Activated T-cell treated with anti-CD3 and anti-CD28 coated beads for 1 hour (primary cell): ENCODE measurements at places on chromosomes 13 and 19.
A peak's percentile ranks its signal among the peaks of the same experiment; 100 is the strongest.

GRCh38 chr13:95050800-95051615 is 250.2 kb downstream of the ABCC4 start:
- no peak for DNase-seq

DNA sequence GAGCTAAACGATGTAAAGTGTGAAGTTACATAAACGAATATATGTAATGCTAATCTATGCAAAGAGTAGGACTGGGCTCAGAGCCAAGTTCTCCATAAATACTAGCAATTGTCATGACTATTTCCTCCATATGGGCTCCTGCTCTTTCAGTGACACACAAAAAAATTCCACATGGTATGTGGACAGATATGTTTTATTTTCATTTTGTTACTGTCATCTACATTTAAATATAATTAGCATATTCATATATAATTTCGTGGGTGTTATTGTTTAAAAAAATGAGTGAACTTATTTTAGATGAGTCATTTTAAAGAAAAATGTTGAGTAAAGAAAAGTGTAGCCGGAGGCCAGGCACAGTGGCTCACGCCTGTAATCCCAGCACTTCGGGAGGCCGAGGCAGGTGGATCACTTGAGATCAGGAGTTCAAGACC is 5.0 kb upstream of the IGSF23 start:
- no peak for DNase-seq

DNA sequence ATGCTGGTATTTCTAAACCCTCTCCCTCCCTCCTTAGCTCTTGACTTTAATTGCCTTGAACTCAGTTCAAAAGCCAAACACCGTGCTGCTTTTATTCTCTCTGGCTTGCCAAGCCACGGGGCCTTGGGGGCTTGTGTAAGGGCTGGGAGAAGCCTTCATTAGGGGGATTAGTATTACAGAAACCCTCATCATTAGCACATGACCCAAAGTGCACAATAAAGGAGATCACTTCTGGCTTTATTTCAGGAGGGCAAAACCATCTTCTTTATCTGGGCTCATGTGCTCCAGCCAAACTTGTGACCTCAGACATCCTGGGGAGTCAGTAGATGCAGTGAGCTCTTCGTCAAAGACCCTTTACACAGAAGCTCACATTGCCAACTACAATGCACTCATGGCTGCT is at the start of gene DCT:
Gene DCT (minus strand): TSS at position 67 of the 400 bp plus-strand sequence. CDS start 427 bp downstream, outside the sequence.
- no peak for DNase-seq

DNA sequence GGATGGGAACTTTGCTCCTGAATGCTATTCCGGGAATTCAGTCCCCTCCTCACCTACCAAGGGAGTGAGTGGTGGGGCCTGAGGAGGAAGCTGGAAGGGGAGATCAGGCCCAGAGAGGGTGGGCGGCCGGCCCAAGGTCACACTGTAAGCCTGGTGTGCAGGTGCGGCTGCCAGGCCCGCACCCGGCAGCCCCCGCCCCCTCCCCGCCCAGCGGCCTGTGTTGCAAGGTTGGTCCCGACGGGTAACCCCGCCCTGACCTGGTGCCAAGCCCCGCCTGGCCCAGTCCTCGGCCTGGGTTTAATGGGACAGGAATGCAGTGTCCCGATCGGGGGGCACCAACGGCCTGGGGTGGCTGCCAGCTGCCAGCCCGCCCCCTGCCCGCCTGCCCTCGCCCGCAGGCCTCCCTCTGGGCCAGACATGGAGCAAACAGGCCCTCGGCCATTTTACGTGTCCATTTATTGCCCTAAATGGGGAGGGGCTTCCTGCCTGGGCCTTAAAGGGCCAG is 5.5 kb downstream of the ZBTB7A start:
- DNase-seq = no peak

DNA sequence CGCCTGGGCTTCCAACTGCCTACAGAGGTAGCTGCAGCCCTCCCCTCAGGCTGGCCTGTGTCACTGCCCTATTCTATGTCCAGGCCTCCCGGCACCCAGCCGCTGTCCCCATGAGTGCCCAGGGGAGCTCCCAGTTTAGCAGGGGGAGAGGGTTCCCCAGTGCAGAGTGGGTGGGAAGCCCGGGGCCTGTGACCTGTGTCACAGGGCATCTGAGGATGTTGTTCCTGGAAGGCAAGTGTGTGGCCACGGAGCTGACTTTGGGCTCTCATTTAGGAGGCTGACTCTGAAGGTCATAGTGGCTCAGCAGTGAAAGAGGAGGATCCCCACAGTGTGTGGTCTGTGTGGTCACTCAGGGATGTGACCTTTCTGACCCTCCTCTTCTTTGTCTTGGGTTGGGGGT is 25.1 kb downstream of the PPP1R37 start:
- DNase-seq = no peak

DNA sequence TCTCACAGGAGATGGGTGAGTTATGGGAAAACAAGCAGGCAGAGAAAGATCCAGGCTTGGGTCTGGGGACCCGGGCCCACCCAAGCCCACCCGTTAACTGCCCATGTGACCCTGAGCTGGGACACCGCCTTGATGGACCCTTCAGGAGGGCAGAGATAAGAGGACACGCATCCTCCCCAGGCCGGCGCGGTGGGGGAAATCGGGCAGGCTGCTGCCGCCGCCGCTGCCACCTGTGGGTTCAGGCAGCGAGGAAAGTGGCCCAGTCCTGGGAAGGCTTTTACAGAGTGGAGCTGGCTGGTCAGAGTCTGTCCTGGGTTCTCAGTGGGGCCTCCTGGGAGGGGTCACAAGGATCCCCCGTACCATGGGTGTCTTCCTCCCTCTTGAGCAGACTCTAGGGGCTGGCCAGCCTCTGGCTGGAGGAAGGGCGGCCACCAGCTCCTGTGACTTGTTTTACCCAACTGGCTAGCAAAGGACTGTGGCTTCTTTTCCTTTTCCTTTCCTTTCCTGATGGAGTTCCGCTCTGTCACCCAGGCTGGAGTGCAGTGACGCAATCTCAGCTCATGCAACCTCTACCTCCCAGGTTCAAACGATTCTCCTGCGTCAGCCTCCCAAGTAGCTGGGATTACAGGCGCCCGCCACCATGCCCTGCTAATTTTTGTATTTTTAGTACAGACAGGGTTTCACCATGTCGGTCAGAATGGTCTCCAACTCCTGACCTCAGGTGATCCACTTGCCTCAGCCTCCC is 155.4 kb downstream of the KDM4B start:
- DNase-seq = no peak

- no peak for DNase-seq
Measured at GRCh38 chr13:45231305-45231704, 30.5 kb upstream of the KCTD4 start.

- no peak for DNase-seq
Measured at GRCh38 chr19:56930647-56931535, 90.4 kb upstream of the PEG3 start.

- DNase-seq = no peak
Measured at GRCh38 chr19:43482193-43482592, 16.8 kb upstream of the LYPD3 start.

DNA sequence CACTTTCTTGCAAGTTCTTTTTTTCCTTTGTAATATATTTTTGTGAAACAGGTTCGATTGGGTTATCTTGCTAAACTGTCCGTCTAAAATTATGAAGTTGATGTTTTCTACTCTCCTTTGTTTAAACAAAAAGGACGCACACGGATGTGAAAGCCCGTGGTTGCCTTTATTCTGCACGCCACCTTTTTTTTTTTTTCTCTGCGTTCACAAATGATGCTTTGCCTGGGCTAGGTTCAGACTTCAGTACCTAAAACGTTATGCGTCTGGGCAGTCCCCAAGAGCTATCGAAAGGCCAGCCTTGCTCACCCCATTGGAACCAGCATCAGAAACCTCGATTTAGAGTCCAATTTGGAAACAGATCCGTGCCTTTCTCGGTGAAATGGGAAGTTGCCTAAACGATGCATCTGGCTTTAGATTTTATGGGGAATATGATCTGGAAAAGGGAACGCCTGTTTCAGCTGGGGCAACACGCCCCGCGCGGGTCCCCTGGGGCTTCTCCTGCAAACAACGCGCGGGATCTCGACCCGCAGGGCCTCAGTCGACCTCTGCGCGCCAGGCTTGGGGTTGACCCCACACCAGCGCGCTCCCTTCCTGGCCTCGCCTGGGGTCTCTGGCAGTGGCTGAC is 113.9 kb downstream of the KCNRG start:
- no peak for DNase-seq

GRCh38 chr13:113402471-113403254 is 38.7 kb upstream of the GRTP1 start:
- DNase-seq = no peak

- DNase-seq = no peak
Measured at GRCh38 chr13:42873081-42873480, 91.7 kb downstream of the FAM216B start.

DNA sequence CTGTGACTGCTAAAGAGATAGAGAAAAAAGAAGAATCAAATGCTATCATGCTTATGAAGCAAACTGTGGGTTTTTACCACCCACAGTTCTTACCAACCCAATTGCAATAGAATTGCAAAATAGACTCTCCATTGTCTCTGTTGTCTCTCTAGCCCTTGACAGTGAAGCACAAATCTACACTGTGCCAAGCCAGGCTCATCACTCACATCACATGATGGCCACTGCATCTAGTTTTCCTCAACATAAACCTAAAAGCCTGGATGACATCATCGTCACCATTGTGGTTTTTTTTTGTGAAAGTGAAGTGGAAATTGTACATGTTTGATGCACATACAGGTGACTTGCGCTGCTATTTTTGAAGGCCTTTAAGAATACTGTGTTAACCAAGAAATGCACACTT is 56.1 kb downstream of the KL start:
- no peak for DNase-seq

- DNase-seq = no peak
Measured at GRCh38 chr13:98278068-98278724, 101.1 kb upstream of the RNF113B start.

DNA sequence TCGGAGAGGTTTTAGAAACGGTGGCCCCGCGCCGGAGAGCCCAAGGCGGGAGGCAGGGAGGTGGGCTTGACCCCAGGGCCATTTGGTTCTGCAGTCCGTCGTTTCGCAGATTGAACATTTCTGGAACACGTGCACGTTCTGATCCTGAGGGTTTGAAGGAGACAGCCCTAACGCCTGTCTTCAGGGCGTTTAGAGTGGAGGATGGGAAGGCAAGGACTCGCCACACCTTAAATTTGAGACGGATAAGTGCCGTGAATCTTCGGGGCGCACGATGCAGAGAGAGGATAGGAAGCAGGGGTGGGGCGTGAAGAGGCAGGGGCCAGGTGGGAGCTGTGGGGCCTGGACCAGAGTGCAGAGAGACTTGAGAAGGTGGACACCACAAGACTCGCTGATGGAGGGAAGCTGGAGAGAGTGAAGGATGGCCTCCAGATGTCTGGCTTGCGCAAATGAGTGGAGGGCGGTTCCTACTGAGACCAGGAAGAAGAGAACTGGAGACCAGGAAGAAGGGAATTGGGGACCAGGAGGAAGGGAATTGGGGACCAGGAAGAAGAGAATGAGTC is 804 bp upstream of the MIER2 start:
- DNase-seq = no peak

GRCh38 chr19:23795462-23795861 is 36.8 kb upstream of the ZNF681 start:
- DNase-seq = no peak

DNA sequence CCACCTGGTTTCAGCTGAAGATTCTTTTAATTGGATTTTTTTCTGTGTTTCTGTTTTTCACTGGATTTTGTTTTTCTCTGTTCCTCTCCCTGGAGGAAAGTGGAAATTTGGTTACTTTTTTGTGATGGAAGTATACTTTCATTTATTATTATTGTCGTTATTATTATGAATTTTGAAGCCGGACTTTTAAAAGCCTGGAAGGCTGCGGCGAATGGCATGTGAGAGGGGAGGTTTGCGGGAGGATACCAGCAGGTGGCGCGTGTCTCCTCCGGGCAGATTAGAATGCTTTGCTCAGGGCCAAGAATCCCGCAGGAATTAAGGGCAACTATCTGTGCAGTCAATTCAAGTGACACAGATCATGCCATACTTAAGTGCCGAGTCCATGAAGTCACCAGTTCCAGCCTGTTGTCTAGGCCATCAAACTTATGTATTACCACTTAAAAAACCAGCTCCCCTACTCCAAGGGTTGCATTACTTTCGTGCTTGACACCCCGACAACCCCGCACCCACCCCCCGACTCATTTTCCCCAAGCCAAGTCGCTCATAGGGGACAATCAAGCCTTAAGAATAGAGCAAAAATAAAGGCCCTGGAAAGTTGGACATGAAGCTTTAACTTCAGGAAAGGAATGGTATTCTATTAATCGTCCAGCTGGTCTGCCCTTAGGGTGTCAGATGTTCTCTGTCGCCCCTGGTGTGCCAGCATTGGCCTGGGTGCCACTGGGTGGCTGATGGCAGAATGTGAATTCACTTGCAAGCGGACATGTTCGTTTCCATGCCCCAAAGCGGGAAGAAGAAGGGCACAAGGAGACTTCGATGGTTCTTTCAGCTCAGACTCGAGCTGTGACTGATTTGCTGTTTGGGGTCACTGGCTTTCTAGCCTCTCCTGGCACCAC is 1.3 kb upstream of the LRCH1 start:
- peak; percentile 58 for DNase-seq

DNA sequence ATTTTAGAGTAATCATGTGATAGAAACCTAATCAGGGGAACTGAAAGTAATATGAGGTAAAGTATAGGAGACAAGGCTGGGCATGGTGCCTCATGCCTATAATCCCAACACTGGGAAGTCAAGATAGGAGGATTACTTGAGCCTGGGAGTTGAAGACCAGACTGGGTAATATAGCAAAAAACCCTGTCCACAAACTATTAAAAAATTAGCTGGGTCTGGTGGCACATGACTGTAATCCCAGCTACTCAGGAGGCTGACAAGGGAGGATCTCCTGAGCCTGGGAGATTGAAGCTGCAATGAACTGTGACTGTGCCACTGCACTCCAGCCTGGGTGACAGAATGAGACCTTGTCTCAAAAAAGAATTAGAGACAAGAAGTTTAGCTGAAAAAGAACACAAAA is 469.9 kb downstream of the GPC5 start:
- no peak for DNase-seq

DNA sequence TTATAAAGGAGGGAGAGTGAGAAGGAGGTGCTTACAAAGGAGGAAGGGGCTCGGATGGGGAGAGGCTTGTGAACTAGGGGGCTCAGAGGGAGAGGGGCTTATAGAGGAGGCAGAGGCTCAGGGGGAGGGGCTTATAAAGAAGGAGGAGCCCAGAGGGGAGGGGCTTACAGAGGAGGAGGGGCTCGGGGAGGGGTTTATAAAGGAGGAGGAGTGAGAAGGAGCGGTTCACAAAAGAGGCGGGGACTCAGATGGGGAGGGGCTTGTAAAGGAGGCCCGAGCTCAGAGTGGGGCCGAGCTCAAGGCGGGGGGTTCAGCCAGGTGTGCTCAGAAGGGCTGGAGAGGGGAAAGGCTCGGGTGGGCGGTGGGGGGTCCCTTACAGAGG is 500 bp downstream of the SMIM24 start:
- DNase-seq = no peak

GRCh38 chr13:91357613-91358386 is 10.3 kb downstream of the MIR17HG start:
- no peak for DNase-seq

GRCh38 chr13:75752826-75753225 is 116.7 kb downstream of the LMO7 start:
- DNase-seq = no peak
